ENCODE measurements at places on chromosomes 6 and 20.

- no peak for DNase-seq
Measured at GRCh38 chr6:15817100-15817499, 154.3 kb upstream of the DTNBP1 start.

- no peak for DNase-seq
Measured at GRCh38 chr6:6721606-6722005, 133.1 kb downstream of the LY86 start.

GRCh38 chr6:73513496-73513854 is 7.4 kb downstream of the EEF1A1 start:
- DNase-seq, result no peak

- peak; percentile 83 for DNase-seq
Measured at GRCh38 chr6:52161689-52162438, 24.3 kb upstream of the IL17A start.

DNA sequence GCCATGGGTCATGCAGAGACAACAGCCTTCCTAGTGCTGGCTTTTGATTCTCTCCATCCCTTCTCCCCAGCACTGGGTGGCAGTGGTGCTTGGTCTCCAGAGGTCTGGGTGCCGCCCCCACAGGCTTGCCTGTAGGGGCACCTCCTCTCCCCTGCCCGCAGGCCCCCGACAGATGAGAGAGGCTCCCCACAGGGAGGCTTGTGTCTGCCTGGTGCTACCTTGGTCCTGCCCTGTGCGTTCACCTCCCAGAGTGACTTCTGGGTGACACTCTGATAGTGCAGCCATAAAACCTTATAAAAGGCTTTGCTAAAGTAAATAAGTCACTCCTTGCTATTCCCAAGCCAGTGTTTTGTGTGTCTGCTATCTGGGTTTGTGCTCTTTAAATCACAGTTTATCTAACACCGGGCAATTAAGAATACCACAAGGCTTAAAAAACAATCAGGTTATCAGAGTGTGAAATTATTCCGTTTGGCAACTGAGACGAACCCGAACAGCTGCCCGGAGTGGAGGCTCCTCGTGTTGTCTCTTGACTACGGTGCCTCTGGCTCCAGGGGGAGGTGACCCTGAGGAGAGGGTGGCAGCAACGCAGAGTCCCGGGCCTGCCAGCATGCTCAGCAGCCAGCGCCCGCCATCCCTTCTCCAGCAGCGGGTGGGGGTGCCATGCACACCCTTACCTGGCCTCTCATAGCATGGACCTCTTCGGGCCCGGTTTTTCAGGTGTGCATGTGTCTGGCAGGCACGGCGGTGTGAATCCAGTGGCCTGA is 5.4 kb upstream of the C20orf204 start:
- DNase-seq, result no peak

DNA sequence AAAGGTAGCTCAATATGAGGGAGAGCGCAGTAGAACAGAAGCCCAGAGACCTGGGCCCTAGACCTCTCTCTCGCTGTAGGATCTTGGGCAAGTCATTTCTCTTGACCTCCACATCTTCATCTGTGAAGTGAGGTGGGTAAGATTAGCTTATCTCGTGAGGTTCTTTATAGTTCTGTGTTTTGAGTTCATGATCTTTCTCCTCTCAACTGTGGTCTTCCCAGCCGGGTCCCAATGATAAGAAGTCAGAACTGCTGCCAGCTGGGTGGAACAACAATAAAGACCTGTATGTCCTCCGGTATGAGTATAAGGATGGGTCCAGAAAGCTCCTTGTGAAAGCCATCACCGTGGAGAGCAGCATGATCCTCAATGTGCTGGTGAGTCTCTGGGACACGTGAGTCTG is 6.9 kb downstream of the PSMF1 start:
- no peak for DNase-seq

- no peak for DNase-seq
Measured at GRCh38 chr20:38343311-38344106, 2.8 kb upstream of the LBP start.

DNA sequence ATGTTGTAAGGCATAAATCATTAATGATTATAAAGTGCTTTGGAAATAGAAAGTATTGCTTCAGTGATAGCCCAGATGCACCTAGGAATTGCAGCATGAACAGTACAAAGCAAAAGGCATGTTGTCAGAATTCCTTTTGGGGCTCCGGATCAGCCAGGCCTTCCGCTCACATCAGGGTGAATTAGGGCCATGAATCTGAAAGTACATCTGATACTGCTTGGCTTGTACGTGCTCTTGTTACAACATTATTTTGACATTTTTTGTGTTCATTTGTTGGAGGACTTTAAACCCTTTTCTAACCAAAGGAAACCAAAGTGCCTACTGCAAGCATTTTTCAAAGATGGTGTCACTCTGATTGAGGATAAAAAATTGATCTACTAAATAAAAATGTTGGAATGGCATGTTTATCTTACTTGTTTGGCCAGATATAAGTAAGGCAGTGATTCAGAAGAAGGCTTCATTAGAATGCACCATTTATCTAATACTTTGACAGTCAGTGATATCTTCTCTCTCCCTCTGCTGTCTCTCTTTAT is 1005.6 kb upstream of the FLRT3 start:
- no peak for DNase-seq

DNA sequence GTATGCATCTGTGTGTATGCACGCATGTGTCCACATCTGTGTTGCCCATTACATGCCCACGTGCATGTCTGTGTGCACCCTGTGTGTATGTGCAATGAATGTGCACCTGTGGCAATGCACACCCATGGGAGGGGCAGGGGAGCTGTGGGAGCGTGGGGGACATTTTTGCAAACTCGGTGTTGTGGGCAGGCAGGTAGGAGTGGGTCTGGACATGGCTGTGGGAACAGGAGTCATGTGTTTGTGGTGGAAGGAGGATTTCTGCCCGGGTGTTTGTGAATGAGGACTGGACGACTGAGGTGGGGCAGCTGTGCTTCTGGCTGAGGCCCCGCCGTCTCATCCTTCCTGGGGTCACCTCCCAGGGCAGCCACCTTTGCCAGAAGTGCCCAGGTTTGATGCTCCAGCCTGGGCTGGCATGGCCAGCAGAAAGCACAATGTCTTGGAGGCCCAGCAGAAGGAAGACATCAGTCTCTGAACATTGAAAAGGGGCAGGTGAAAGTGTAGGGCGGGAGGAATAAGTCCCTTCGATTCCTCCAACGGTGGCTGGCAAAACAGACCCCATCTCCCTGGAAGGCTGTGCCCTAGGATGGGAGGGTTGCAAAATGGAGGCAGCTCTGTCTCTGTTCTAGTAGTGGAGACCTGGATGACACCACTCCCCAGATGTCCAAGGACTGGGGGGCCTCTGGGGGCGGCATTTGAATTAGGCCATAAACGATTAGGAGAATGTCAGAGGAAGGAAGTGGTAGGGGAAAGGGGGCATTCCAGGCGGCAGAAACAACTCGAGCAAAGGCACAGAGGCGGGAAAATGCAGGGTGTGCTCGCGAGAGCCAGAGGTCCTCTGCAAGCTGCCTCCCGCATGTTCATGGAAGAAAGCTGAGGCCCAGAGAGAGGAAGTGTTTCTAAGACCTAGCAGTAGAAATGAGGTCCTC is 19.1 kb upstream of the ARMC12 start:
- DNase-seq, result peak; percentile 10

DNA sequence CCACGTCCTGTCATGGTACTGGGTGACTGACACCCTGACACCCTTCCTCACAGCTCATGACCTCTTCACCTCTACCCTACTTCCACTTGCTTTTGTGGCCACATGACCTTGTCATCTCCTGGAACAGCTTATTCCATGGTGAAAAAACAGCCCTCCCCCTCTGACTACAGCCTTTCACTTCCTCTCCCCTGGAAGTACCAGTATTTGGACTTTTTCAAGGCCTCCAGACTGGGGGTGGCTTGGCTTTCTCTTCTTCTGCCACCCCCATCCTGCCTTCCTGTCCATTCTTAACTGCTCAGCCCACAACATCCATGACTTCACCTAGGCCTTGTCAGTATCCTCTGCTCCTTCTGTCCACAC is 168.4 kb downstream of the CARMIL1 start:
- no peak for DNase-seq

GRCh38 chr6:126300735-126301134 is 39.2 kb upstream of the CENPW start:
- DNase-seq, result no peak

- DNase-seq, result no peak
Measured at GRCh38 chr6:165659945-165660856, 2.8 kb downstream of the PDE10A start.

DNA sequence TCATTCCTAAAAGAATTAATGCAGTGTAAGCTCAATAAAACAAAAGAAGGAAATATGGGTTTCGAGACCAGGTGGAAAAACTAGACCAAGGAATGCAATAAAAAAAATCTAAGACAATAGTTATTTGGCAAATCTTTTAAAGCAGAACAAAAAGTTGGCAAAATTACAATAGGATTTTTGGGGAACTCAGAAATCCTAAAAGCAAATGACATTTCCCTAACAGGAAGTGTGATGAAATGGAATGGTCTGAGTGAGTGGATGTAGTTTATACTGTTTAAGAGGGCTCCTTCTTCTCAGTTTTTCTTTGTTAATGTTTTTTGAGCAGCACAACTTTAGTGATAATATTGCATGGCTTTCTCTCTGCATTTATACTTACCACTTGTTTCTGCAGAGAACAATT is 190.0 kb downstream of the PLCB4 start:
- no peak for DNase-seq

DNA sequence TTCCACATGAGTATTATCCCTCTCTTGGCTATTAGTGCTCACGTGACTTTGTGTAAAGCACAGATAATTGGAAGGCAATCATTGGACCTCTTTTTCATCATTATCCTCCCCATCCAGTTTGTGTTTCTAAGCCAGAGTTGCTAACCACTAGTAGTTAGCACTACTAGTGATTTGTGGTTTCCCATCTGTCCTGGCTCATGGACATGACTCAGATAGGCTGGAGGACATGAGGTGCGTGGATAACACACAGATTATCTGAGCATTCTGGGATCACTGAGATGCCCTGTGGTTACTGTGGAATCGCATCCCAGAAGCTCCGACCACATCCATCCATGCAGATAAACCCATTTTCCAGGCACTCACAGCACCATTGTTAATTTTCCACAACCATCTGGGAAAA is 123.8 kb upstream of the NAA20 start:
- no peak for DNase-seq

DNA sequence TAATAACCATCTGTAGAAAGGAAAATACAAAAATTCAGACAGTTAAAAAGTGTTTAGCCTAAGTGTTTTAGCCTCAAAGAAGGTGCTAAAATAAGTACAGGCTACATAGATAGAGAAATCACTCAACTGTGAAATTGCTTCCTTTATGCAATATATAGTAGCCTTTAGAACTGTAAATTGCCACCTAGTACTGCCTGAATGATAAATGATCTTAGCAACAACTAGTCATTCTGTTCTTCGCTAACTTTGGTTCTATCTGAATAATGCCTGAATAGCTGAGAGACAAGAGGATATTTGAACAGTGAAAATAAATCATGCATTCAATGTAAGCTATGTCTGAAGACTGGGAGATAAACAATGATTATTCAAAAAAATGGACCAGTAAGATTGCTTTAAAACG is 603.3 kb upstream of the PTCHD4 start:
- DNase-seq, result no peak

- no peak for DNase-seq
Measured at GRCh38 chr6:73565767-73566485, 45.1 kb upstream of the EEF1A1 start.

All from activated CD4-positive, alpha-beta T cell treated with anti-CD3 and anti-CD28 coated beads, Interleukin-2, Interleukin-6, amounts not matched to agents 100 ng/mL and 50 ng/mL, durations not matched to agents 16 hours and 8 hours (primary cell).